Chondrocyte (in vitro differentiated cells): ENCODE measurements at places on chromosomes 5 and 9.

GRCh38 chr5:126377424-126377823, 45.8 kb upstream of the GRAMD2B start:
- DNase-seq = no peak

DNA sequence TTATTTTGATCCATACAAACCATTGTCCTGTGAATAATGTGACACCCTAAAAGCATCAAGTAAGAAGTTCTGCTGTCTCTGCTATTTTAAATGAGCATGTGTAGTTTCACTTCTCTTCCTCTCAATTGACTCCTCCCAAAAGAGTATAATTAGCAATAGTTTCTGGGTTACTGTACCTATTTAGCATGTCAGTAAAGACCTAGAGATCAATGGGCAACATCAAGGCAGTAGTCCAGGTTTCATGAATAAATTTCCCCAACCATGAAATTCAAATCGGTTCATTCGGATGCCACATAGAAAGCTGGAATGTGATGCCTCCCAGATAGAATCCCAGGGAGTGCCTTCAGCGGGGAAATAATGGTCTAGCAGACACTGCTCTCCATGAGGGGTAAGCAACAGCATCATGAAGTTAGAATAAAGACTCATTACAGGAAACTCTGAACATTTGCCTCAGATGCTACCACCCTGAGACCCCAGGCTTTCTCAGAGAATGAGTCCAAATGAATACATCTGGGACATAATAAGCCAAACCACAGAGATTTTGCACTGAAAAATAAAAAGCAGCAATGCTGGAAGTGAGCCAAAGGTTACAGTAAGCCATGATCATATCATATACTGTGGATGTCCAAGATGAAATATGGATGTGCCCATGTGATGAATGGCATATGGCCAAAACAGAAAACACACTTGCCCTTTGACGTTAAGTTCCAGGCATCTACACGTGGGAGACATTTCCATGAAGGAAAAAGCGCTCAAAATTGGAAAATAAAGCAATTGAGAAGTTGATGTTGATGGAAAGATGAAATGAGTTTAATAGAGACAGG, 1107.0 kb upstream of the SEMA6A start:
- no peak for DNase-seq

DNA sequence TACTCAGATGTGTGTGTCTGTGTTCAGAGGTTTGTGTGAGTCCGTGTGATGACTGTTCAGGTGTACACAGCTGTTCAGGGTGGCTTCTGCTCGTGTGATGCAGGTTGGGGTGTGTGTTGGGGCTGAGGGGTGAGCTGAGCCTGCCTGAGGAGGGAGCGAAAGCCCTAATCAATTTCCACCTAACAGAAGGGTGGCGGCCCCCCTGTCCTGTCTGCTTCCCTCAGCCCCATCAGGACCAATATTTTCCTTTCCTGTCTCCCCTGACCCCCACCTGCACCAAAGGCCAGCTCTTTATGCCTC, 30.2 kb downstream of the LHX2 start:
- DNase-seq = no peak

- no peak for DNase-seq
Measured at GRCh38 chr9:108842610-108843295, 13.0 kb downstream of the ACTL7B start.

DNA sequence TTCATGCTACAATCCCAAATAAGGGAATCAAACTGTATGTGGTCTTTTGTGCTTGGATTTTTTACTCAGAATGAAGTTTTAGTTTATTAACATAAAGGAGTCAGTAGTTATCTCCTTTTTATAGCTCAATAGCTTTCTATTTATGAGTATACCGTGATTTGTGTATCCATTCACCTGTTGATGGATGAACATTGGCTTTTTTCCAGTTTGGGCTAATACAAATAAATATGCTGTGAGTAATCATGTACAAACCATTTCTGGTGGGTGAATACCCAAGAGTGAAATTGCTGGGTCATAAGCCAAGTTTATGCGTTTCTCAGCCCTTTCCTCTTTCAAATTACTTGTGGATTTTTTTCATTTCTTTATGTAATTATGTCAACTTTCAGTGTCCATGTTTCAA, 395.3 kb downstream of the OSTF1 start:
- DNase-seq = no peak

- DNase-seq = no peak
Measured at GRCh38 chr5:36581070-36581469, 25.3 kb upstream of the SLC1A3 start.

GRCh38 chr9:135783540-135784245, 81.7 kb downstream of the KCNT1 start:
- no peak for DNase-seq

DNA sequence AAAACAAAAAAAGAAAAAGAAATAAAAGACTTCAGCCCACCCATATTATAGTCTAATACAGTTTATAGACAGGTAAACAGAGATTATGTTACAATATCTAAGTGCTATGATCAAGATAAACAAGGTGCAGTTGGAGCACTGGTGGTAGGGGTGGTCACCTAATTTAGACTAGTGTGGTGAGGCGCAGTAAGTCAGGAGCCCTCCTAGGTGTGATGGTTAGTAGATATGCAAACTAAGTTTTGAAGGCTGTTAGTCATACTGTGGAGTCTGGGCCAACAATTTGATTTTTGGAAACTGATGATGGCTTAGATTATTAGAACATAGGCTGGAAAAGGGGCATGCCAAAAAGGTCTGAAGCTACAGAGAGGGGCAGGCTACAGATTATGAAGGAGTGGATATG, 14.7 kb downstream of the NIPBL start:
- DNase-seq = no peak

DNA sequence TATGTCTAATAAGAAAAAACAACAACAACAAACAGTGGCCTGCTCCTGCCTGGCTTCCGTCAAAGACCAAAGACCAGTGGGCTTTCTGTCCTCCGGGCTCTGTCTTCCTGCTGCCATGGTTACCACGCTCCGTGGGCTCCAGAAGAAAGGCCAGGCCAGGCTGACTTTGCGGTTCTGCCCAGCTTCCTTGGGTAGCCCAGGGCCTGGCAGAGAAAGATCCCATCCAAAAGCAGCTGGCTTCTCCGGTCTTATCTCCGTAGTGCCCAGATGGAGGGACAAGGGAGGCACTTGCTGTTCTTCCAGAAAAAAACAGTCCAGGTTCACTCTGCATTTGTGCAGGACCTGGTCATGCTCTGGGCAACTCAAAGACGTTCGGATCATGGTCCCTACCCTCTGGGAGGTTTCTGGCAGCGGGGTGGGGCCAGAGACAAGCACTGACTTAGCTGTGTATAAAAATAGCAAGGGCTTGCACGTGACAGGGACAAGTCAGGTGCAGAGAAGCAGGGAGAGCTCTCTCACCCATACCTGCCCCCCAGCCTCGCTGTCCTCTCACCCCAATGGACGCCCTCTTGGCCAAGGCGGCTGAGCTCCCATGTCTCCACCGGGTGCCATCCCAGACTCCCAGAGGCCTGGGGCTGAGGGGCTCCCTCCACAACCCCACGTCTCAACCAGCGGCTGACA, 212.2 kb downstream of the C9orf50 start:
- no peak for DNase-seq

DNA sequence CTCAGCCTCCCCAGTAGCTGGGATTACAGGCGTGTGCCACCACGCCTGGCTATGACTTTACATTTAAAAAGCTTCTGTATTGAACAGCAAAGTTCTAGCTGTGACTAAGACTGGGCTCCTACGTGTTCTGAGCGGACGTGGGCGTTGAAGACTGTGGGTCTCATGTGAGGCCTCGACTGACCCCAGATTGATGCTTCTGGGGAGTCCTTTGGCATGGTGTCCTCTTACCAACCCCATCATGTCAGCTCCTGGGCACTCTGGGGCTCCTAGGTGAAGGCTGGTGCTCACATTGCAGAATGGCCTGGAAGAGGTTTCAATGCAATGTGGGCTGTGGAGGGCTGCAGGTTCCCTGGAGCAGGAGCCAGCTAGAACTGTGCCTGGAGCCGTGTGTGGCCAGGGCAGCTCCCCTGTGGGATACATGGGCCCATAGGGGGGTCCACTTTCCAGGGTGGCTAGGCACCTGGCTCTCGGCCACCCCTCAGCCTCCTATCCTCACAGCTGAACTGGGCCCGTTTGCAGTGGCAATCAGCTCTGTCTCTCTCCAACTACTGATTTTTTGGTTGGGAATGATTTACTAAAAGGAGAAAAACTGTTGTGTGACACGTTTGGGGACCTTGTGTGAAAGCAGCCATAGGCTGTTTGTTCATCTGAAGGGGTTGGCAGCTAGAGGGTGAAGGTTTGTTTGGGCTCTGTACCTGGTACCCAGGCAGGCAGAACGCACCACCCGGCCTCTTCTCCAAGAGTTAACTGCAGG, 29.7 kb downstream of the SLC25A25 start:
- no peak for DNase-seq

- DNase-seq = no peak
Measured at GRCh38 chr9:135269912-135270830, 182.7 kb downstream of the OLFM1 start.

GRCh38 chr9:121734465-121734864, 83.0 kb downstream of the DAB2IP start:
- no peak for DNase-seq

DNA sequence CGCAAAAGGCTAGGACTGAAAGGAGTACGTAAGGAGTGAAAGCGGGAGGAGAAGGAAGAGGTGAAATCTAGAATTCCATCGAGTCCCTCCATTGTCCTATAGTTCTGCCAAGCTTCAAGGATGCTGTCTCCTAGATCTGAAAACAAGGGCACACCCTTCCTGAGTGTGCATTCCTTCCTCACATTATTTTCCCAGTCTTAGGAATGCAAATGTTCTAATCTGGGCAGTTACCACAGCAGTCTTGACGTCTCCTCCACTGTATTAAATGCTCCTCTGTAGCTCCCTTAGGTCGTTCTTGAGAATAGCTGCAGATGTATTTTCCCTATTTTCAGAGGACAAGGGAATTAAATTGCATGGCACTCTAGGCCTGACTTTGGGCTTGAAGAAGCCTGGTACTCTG, 127.6 kb downstream of the SLIT3 start:
- DNase-seq = no peak

DNA sequence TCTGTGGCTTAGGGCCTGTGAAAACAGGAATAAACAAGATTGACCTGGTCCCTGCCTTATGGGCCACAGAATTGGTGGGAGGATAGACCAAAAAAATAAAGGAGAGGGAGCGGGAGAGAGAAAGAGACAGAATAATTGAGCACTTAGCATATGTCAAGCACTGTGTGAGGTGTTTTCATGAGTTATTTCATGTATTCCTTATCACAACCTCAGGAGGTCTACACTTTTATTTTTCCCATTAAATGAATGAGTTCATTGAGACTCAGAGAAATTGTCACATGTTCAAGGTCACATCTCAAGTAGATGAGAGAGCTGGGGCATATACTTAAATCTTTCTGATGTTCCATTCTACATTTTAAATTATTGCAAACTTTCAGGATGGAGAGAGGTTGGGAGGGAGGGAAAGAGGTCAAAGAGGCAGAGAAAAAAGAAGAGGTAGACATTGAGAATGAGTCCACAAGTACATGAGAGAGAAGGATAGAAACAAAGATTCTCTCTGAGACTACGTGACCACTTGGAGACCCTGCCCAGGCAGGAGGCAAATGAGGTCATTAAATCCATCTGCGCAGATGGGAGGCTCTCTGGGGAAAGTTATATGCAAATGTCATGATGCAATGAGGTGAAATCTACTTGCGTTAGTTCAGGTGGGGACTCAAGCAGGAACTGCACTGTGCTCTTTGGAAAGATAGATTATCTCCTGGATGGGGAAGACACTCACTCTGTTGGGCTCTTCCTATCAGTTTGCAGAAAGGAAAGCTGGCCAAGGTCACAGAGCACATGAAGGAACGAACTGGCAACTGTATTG, 241.5 kb downstream of the PAPPA start:
- no peak for DNase-seq

DNA sequence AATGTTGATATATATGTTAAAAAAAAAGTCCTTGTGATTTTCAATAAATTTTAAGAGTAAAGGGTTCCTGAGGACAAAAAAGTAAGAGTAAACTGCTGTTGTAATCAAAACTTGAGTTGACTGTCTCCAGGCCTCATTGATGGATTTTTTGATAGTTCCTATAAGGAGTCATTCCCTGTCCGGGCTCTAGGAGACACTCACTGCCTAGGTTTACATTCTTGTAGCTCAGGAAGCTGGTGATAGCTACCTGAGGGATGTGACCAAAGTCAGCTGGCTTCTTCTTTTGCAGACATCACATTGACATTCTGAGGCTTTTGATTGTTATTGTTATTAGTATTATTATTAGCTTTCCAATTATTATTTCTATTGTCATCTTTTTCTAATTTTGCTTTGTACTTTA, 116.5 kb upstream of the FBXL7 start:
- DNase-seq = no peak

DNA sequence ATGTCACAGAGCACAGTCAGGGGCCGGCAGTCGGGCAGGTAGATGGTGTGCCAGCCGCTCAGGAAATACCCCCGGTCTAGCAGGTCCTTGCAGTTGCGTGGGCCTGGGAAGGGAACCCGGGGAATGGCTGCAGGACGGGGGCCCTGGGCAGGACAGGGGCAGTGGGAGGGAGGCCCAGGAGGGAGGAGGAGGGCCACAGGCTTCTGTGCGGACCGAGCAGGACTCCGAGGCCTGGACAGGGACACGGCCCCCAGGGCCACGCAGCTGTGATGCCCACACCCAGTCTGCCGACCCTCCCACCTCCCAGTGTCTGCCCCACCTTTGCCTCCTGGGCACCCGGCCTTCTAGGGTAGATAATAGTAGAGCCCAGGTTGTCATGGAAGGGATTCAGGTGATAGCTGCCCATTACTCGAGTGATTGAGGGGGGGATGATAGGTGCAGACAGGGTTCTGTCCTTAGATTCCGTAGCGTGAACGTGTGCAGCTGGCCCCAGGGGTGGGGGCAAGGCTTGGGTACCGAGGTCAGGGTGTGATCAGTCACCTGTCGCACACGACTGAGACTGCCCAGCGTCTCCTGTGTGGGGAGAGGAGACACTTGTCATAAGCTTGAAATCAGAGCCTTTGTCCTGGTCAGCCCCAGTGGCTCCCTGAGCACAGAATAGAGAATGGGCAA, 4.5 kb downstream of the FCN1 start:
- DNase-seq = peak; percentile 85

GRCh38 chr9:26413611-26414010, 479.0 kb downstream of the CAAP1 start:
- DNase-seq = no peak

- peak; percentile 69 for DNase-seq
Measured at GRCh38 chr9:135087899-135088347, 455 bp downstream of the OLFM1 start.

- no peak for DNase-seq
Measured at GRCh38 chr5:106739127-106739526, 931.6 kb downstream of the EFNA5 start.

DNA sequence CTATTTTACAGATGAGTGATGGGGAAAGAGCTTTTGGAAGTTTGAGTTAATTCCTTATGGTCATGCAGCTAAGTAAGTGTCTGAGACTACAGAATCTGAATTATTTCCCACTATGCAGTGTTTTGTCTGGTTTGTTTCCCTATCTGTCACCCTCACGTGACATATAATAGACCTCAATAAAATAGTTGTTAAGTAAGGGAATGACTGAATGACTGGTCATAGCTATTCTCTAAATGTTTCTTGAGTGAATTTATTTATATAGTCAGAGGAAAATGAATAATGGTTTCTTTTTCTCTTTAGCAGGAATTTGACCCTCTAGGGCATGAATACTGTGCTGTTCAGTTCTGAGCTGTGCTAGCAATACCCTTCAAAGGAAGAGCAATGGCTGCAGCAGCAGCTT, 10.3 kb downstream of the TRIM32 start:
- DNase-seq = no peak
